ENCODE measurements at places on chromosomes 2 and 18. TPM values are rescaled to one million over a fixed set of nuclear protein-coding genes. Genes with fewer than 3 reads are reported as not detected.

DNA sequence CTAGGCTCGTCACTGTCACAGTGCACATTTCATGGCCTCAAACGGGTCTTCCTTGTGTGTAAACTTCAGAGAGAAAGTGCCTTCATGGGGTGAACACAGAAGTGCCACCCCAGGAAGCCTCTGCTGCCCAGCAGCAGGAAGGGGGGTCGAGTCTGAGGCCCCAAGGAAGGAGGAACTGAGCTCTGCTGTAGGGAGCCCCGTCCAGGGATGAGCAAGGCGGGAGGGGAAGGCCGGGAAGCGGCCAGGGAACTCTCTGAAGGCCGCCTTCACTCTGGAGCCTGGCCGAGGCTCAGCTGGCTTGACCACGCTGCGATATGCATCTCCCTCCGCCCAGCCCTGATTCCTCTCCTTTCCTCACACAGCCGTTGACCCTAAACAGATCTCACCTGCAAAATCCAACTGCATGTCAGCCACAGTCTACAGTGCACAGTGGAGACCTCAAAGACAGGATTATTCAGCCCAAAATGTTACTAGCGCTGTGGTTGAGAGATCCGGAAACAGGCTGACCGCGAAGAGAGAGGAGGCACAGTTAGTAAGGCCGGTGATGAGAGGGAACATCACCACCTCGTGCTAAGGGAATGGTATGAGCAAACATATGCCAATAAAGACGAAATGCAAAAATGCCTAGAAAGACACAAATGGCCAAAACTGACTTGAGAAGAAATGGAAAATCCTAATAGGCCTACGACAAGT, 34.2 kb upstream of the CTDP1 start:
- no peak overlapping the region for H3K4me3 ChIP-seq
- DNase-seq = no peak
- H3K27me3 ChIP-seq = no peaks in the 10 kb centered on the region

DNA sequence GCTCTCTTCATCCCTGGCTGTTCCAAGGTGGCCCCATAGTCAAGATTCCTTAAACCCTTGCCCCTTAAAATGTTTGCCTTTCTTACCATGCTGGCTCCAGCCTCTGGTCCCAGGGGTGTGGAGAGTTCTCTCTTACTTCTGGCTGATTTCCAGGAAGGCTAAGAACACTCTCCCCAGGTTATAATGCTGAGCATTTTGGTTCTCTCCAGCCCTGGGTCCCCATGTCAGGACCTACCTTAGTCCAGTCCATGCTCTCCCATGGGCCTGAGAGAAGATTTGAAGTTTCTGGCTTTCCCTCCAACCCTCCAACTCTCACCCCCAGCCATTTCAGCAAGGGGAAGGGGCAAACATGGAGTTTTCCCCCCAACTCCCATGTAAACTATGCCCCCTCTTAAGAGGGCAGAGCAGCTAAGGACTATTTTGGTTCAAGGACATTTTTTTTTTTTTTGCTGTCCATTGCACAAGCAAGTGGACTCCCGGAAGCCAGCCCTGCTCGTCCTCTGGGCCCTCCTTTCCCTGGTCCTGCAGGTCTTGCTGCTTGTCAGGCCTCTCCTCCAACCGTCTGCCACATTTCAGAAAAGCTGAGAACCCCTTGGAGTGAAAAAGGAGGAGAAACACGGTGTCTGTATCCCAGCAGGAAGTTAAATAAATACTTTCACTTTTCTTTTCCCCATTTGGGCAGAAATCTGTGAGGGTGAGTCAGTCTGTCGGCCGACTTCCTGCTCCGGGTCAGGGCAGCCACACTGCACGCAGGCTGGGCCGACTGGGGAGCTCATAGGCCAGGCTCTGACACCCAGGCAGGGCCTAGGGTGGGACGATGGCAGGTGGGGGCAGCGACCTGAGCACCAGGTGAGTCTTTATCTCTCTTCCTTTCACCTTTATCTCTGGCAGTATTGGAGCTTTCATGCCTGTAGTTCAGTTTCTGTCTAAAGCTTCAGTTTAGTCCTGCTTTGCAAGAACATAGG, at the start of gene SP140L:
Gene SP140L, plus strand, starts transcription at position 741 of the 965 bp plus-strand sequence. Its CDS starts 77 bp downstream, at position 818.
- peaks cover 12% of the 10 kb centered on the region for H3K36me3 ChIP-seq
- peak within 1 kb of the TSS; percentile 70 for H3K4me3 ChIP-seq
- peak; percentile 63 for DNase-seq

DNA sequence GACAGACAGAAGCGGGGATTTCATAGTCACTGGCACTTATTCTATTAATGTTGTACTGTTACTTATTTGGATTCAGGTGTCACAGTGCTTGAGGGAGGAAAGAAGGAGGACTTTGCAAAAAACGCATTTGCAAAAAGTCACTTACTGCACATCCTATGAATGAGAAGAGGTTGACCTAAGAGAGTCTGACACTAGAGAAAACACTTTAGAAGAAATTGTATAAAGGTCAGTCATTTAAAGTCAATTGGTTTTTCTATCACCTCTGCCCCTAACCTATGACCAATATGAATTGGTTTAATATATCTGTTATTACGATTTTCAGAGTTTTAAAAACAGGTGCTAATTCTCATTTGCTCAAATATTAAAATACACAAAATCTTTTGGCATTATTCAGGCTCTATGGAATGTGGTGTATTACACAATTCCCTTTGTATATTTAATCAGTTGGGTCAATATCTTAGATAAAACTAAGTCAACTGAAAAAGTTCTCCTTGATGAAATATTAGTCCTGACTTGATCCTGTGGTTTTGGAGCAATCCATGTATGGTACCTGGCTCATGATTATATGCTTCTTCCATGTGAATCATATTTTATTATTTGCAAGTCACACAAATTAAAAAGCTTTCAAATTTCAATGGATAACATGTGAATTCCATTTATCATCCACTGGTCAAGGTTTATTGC, 157.4 kb downstream of the CDH2 start:
- H3K27ac ChIP-seq = no peak overlapping the region
- H3K4me3 ChIP-seq = no peak overlapping the region
- H3K27me3 ChIP-seq = no peaks in the 10 kb centered on the region
- no peaks in the 10 kb centered on the region for H3K4me1 ChIP-seq
- DNase-seq = no peak
- no peaks in the 10 kb centered on the region for H3K36me3 ChIP-seq

GRCh38 chr2:95734976-95735890, 143.4 kb downstream of the TRIM43 start:
- H3K27ac ChIP-seq = no peak overlapping the region
- H3K4me1 ChIP-seq = no peaks in the 10 kb centered on the region
- H3K4me3 ChIP-seq = no peak overlapping the region
- H3K27me3 ChIP-seq = no peaks in the 10 kb centered on the region
- H3K36me3 ChIP-seq = no peaks in the 10 kb centered on the region

DNA sequence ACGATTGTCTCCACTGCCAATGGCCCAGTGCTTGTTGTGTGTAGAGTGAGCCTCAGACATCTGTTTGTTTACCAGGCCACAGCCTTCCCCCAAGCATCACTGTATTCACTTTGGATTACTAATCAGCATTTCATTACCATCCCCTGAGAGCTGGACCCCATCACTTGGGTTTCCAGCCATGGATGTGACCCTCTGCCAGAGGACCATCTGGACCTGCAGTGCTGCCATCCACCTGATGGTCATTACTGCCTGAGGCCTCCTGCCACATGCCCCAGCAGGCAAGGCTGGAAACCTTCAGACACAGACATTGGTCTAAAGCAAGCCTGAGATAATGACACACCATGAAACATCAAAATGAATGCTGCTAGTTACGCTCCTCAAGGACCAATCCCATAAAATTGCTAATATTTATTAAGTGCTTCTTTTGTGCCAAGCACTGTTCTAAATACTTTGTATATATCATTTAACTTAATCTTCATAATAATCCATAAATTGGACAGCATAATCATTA, 2096.3 kb upstream of the CELF4 start:
- H3K4me1 ChIP-seq = no peaks in the 10 kb centered on the region
- no peaks in the 10 kb centered on the region for H3K36me3 ChIP-seq
- H3K4me3 ChIP-seq = no peak overlapping the region
- no peak overlapping the region for H3K27ac ChIP-seq
- no peak for DNase-seq

GRCh38 chr2:11839916-11840315, 93.5 kb downstream of the LPIN1 start:
- no peaks in the 10 kb centered on the region for H3K36me3 ChIP-seq
- no peak overlapping the region for H3K4me3 ChIP-seq
- no peak for DNase-seq
- H3K27ac ChIP-seq = no peak overlapping the region
- no peaks in the 10 kb centered on the region for H3K4me1 ChIP-seq

GRCh38 chr2:79219383-79219988, 59.9 kb upstream of the REG3A start:
- H3K27me3 ChIP-seq = no peaks in the 10 kb centered on the region
- no peak overlapping the region for H3K27ac ChIP-seq
- DNase-seq = no peak
- H3K4me3 ChIP-seq = no peak overlapping the region
- H3K4me1 ChIP-seq = no peaks in the 10 kb centered on the region
- no peaks in the 10 kb centered on the region for H3K36me3 ChIP-seq

Gene SPIRE1
- 0.99 TPM for total RNA-seq

Gene CRYGD
- total RNA-seq = not detected

Gene CFAP210
- total RNA-seq = 3.1 TPM

Gene XDH
- total RNA-seq = 0.05 TPM
